ENCODE measurements at places on chromosomes 13 and 19.

- DNase-seq, result no peak
Observed at GRCh38 chr19:49528211-49528771, 488 bp downstream of the RCN3 start.

GRCh38 chr13:92805766-92806165, 420.8 kb upstream of the GPC6 start:
- DNase-seq, result no peak

GRCh38 chr13:84645196-84646012, 763.1 kb upstream of the SLITRK1 start:
- DNase-seq, result no peak

GRCh38 chr13:24038841-24039330, 121.6 kb upstream of the SPATA13 start:
- no peak for DNase-seq

- DNase-seq, result peak; percentile 43
Observed at GRCh38 chr19:33795370-33796163, 1.1 kb upstream of the KCTD15 start.

DNA sequence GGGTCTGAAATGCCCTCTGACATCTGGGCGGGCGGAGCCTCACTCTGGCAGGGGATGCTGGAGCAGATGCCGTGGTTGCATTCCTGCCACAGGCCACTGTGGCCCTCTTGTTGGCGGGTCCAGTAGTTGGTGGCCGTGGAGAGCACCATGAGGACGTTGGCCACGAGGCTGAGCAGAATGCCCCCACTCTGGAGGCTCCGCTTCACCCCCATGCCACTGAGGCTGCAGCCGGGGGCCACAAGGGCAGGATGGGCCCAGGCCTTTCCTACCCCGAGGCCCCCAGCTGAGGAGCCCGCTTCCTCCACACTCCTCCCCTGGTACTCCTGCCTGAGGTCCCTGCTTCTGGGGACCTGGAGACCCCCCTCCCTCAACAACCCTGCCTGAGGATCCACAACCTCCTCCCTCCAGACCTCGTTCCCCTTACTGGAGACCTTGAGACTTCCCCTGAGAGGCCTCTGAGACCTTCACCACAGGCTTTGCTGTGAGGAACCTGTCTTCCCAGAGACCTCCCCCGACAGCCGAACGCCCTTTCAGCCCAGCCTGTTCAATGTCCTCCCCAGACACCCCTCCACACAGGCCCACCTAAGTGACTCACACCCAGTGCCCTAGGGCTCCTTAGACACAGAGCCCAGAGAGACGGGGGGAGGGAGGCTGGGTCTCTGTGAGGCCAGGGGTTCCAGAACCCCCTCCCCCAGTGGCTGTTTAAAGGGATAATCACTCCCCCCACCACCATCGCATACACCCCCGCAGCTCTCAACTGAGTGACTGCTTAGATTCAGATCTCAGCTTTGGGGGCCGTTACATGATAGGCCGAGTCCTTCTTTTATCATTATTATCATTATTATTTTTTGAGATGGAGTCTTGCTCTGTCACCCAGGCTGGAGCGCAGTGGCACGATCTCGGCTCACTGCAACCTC, at the start of gene CLDND2:
CLDND2 (minus strand) TSS at position 638 of the 917 bp plus-strand sequence; CDS start at position 212, 426 bp downstream.
- DNase-seq, result no peak

DNA sequence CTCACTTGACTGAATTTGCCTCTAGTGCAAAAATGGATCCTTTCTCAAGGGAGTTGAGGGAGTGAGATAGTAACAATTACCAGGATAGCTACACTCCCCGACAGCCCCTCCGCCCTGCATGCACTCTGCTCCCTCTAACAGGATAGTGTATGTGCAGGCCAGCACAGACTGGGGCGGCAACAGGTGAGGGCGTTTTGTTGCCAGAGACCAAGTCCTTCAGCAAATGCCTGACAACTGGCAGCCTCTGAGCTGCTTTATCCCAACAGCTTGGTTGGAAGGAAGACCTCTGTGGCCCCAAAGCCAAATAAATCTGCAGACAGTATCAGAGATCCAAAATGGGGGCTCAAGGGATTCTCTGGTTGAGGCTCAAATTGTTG, 86.6 kb downstream of the SLC7A1 start:
- no peak for DNase-seq

GRCh38 chr13:44298314-44298713, 75.3 kb upstream of the SERP2 start:
- DNase-seq, result no peak

GRCh38 chr19:29781386-29782259, 30.2 kb upstream of the CCNE1 start:
- DNase-seq, result no peak

GRCh38 chr13:36445891-36446351, 13.6 kb downstream of the CCNA1 start:
- DNase-seq, result no peak

DNA sequence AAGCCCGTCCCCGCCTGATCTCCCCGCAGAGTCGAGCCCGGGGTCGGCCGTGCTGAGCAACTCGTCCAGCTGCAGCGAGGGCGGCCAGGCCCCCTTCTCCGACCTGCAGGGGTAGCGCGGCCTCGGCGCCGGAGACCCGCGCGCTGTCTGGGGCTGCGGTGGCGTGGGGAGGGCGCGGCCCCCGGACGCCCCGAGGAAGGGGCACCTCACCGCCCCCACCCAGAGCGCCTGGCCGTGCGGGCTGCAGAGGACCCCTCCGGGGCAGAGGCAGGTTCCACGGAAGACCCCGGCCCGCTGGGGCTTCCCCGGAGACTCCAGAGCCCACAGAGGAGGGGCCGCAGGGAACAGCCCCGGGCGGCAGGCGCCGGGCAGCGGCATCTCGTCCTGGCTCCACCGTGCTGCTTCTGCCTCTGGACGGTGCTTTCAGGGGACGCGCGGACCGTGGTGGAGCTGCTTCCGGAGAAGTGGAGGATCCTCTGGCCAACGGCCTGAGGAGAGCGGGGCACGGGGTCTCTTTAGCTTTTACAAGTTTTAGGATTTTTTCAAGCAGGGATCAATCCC, 8.8 kb upstream of the F7 start:
- no peak for DNase-seq

DNA sequence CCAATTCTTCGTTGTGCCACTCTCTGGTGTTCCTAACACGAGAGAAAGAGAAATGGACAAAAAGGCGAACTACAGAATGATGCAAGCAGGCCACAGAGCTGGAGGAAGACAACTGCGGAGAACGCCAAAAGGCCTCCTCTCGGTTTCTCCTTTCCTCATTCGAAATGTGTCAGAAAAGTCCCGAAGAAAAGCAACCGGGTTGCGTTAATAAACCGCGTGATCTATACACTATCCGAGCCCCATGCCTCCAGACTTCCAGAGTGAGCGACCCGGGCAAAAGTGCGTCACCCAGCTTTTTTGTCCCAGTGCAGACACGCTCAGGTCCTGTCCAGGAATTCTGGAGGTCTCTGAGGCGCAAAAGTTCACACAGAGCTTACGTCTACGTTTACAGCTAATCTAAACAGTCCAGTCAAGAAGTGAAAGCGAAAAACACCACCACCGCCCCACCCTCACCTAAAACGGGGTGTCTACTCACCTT, 413 bp downstream of the N4BP2L2 start:
- no peak for DNase-seq

- DNase-seq, result no peak
Observed at GRCh38 chr19:1935484-1936208, 5.3 kb upstream of the CSNK1G2 start.

DNA sequence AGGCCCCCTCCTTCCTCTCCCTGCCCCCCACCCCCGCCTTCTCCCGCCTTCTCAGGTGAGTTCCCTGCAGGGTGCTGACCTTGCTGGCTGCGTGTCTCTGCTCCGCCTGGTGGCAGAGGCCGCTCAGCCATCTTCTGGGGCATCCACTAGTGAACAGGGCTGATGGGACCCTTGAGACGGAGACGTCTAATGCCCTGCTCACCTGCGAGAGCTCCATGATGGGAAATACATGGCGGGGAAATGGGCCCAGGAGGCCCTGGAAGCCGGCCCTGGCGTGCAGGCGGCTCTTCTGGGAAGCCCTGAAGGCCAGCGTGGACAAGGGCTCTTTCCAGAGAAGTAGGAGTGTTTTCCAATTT, 15.2 kb upstream of the F7 start:
- no peak for DNase-seq

DNA sequence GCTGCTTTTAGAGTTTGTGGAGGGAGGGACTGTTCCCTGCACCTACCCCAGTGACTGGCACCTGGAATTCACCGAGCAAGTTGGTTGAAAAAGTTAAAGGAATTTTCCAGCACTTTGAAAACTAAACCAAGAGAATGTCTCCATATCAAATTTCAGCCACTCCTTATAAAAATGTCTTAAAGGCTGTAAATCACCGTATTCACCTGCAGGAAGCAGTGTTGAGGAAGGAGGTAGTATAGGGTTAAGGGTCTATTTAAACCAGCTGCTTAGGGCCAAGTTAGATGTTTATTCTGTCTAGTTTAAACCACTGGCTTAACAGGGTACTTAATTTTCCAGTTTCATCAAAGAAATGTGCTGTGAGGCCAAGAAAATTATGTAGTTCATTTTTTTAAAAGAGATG, 3.8 kb upstream of the RAB20 start:
- no peak for DNase-seq

- DNase-seq, result no peak
Observed at GRCh38 chr19:29062475-29063435, 150.2 kb downstream of the UQCRFS1 start.

DNA sequence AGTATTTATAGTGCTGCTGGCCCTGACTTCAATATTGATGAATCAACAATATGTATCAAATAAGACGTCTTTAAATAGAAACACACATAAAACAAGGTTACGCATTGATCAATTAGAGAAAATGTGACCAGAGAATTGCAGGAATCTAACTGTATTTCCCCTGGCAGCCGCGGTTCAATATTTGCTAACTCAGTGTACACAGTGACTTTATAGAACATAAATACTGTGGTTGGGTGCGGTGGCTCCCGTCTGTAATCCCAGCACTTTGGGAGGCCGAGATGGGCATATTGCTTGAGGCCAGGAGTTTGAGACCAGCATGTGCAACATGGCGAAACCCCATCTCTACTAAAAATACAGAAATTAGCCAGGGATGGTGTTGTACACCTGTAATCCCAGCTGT, 22.8 kb upstream of the UPF3A start:
- DNase-seq, result no peak

DNA sequence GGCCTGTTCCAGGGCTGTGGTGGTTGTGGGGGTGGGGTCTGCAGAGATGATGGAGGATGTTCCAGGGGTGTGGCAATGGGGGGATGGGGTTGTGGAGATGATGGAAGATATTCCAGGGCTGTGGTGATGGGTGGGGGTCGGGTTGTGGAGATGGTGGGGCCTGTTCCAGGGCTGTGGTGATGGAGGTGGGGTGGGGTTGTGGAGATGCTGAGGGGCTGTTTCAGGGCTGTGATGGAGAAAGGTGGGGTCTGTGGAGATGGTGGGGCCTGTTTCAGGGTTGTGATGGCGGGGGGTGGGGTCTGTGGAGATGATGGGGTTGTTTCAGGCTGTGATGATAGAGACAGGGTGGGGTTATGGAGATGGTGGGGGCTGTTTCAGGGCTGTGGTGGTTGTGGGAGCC, 62.0 kb downstream of the TEX29 start:
- no peak for DNase-seq

GRCh38 chr19:51120160-51120559, 4.5 kb upstream of the SIGLEC9 start:
- DNase-seq, result no peak

DNA sequence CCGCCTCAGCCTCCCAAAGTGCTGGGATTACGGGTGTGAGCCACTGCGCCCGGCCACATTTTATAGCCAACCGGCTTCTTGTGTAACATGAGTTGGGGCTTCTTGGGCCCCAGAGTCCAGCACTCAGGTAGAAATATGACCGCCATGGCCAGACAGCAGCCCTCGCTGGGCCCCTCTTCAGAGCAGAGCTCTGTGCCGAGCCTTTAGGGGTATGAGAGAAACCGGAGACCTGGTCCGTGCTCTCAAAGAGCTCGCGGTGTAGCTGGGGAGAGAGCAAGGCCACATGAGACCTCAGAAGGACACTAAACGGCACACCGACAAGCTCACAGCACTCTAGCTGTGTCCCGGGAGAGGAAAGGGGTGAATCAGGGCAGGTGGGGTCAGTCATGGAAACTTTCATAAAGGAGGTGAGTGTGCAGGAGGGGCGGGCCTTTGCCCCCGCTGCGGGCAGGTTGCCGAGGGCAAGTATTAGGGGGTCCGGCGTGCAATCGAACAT, 15.8 kb downstream of the ACTN4 start:
- no peak for DNase-seq

DNA sequence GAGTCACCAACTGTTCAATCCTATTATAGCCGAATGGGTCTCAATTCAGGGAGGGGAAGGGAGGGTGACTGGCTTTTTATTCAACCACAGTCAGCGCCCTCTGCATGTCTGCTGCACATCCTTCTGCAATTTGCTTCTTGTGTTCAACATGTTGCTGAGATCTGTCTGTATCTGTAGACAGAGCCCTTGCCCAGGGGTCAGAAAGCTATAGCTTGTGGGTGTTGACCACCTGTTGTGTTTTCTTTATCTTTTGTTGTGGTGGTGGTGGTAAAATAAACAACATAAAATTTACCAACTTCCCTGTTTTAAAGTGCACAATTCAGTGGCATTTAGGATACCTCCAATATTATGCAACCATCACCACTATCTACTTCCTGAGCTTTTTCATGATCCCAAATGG, 12.2 kb downstream of the PPP1R12C start:
- no peak for DNase-seq

DNA sequence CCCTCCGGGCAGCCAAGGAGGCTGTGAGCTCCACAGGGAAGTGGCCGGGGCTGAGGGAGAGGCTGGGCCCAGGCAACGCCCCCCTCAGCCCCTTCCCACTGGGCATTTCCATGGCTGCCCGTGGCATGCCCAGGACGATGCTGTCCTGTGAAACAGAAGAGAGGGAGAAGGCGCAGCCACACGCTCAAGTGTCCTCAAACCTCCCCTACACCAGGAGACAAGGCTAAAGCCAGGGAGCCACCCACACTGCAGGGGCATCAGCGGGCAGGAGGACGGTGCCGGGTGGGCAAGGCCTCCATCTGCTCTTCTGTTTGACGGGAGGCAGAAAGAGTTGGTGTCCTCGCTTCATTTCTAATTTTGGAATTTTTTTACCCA, 14.2 kb upstream of the PROZ start:
- no peak for DNase-seq

Measured in activated T-helper 9 cell treated with anti-CD3 and anti-CD28 coated beads, Interleukin-2, amount 50 U/mL, for 16 hours (primary cell).